ENCODE measurements at places on chromosomes 4 and X.

DNA sequence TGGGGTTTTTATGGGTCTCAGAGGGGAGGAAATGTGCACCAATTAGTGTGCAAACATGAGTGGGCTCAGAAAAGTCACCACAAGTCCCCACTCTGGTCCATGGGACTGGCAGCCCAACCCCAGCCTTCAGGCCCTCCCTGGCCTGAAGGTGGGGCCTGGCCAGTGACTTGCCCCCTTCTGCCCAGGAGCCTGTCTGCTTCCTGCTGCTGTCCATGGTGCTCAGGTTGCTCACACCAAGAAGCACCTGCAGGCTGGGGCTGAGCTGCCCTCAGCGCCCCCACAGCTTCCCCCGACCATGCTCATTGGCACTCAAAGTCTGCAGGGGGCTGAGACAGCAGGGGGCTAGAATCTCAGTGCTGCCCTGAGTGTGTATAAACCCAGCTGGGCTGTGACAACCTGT, 30.6 kb upstream of the GC start:
- DNase-seq, result no peak

DNA sequence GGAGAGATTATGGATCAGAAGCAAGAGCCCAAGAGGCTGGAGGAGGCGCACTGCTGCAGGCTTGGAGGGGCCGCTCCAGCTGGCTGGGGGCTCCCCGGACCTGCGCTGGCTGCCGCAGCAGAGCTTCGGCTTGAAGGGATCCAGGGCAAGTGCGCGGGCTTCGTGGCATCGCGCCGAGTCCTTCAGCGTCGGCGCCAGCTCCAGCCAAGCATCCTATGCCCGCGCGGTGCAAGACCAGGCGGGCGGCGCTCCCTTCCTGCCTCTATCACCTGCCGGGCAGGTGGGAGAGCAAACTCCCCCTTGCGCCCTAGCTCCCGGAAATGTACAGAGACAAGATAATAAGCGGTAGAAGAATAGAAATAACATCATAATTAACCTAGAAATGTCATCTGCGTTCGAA, 10.5 kb upstream of the UCP1 start:
- DNase-seq, result no peak

DNA sequence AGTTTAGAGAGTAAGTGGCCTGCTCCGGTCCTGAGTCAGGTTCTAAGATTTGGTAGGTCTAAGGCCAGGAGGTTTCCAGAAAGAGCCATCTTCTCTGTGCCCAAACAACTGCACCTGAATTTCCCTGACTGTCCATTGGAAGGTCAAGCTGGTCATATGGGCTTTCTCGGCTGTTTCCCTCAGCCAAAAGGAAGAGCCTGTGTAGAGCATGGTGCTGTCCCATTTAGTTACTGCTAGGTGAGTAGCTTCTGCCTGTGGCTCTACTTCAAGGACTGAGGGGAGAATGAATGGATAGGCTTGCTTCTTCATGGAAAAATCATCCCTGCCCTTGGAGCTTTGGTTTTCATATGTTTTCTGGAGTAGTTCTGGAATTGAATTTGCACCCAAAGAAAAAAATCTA, 33.7 kb downstream of the NHSL2 start:
- no peak for DNase-seq

DNA sequence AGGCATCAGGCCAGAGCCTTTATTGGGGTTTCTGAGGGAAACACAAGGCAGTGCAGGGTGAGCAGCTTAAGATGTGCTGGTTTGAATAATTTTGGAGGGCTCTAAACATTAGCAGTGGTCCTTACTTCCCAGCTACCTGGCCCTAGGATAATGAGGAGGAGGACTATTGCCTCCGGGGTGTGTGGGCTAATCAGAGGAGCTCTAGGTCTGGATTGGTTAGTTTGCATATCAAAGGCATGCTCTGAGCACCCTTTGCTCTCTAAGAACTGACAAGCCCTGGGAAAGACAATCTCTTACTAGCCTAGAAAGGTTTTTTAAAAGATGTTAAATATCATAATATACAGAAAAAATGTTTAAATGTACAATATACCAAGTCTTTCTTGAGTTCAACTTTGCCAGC, 58.4 kb downstream of the RXFP1 start:
- no peak for DNase-seq

DNA sequence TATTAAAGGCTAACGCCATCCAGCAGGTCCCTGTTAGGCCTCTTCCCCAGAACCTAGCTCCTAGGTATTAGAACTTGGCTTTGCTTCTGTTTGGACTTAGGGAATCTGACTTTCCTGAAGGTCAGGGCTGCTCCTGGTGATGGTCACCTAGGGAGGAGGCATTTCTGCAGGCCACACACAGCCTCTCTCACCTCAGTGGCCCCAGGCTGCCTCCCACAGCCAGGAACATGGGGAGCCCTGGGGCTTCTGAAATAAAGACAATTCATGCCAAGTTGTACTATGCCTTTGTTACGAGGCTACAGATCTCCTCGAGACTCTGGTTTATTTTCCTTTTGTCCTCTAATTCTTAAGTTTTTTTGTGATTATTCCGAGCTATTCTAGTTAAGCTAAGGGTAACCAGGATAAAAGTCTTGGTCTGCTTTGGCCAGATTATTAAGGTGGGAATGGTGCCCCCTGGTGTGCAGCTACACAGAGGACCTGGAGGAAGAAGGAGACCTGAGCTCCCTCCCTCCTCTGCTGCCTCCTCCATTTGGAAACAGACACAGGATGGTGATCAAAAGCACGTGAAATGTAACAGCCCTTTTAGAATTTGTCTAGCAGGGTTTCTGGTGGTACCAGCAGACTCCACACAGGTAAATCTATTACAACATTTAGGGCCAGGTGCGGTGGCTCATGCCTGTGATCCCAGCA, 131.0 kb downstream of the DCLK2 start:
- DNase-seq, result no peak

All from T-helper 2 cell (primary cell).